T-helper 22 cell (primary cell): ENCODE measurements at places on chromosomes 2 and 18.

GRCh38 chr2:1685957-1686783 is 58.1 kb downstream of the PXDN start:
- no peak for DNase-seq

GRCh38 chr2:74472945-74473258 is 422 bp upstream of the MRPL53 start:
- DNase-seq: no peak

DNA sequence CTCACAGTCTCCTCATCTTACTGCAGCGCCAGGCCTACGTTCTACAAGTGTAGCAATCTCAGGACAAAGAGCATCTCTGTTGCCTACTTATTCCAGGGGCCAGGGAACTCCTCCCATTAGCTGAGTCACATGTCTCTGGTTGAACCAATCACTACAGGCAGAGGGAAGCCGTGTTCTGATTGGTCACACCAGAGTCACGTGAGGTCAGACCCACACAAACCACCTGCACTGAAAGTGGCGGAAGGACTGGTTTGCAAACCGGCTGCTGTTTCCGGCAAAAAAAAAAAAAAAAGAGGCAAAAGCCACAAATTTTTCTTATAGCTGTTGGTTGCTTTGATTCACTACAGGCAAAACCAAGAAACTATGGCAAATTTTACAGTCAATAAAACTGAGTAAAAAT is 21.9 kb upstream of the USP14 start:
- peak; percentile 12 for DNase-seq

DNA sequence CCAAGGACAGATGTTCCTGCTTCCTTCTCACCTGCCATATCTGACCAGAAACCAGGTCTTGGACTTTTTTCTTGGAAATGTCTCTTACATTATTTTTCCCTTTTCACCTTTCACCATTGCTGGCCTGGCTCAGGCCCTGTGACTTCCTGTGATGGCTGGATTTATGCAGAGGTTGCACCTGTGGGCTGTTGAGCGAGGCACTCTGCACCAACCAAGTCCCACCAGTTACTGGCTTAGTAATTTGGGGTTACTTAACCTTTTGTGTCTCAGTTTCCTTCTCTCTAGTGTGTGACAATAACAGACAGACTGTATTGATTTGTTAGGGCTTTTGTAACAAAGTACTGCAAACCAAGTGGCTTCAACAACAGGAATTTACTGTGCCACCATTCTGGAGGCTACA is 110.0 kb downstream of the INSIG2 start:
- DNase-seq: no peak

DNA sequence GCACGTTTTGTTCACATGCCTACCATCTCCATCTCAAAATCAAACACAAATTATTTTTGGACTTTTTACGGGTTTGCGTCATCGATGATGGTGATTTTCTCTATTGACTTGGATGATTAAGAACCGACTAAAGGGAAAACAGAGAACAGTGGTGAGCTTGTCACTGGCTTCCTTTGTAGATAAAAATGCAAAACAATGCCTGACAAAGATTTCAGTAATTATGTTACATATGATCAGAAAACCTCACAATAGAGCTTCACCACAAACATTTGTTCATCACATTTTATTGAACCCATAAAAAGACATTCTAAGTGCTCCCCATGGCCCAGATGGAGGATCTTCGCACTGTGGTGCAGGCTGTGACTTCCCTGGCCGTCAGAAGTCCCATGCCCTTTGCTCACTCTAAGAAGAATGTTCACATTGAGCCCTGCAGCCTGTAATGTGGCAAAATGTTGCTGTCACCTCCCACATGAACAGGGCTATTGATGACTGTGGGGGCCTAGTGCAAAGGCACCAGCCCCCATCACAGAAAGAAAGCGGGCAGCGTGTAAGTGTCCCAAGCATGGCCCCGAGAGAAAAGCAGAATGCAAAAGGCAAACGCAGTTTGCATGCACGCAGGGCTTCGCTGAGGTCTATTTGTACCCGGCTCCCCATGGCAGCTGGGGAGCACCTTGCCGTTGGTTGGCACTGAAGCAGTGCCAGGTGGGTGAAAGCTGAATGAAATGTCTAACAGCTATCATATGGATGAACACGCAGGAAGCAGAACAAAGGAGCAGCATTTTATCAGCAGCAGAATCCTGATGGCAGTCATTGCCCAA is 60.6 kb downstream of the BCL2 start:
- no peak for DNase-seq

DNA sequence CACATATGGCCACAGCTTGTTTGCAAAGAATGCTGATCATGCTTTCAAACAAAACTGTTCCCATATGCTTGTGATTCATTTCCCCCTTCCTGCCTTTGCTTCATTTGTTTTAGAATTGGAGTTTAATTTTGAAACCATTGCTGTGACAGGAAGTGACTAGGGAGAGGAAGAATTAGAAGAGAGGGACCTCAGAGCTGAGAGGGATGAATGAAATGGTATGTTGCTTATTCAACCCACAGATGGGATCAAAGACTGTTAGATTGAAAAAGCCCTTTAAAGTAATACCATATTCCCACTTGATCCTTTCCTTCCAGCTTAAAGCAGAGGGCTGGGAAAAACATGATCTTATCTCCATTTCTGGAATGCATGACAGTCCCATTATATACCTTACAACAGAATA is 106.2 kb upstream of the RNF152 start:
- no peak for DNase-seq

DNA sequence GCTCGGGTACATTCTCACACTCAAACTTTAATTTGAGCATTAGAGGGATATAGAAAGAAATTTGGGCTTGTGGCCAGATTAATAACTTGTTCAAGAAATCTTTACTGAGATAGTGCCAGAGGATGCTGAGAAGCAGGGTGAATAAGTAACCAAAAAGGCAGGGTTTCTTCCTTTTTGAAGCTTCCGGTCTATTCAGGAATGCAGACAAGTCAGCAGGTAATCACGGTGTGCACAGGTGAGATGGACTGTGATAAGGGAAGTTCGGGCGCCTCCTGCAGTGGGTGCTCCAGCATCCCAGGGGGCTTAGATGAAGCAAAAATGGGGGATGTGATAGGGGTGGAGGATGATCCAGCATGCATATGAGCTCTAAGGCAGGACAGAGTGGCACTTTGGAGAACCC is 44.9 kb upstream of the CYP1B1 start:
- no peak for DNase-seq

GRCh38 chr2:101587251-101587650 is 110.3 kb upstream of the MAP4K4 start:
- no peak for DNase-seq

DNA sequence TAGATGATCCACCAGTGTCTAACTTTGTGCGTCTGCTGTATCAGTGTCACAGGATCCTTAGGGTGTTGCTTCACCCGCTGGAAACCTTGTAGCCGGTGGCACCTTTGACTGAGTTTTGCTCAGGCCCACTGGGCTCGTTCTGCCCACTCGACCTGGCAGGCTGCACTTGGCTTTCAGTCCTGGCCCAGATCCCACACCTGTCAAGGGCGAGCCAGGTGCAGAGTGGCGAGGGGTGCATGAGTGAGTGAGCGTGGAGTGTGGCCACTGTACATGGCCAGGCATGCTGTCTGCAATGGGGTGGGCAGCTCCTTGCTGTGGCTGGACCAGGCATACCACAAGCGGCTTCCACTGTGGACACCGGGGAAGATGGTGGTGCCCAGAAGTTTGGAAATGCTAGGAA is 179.0 kb downstream of the FAM210A start:
- DNase-seq: no peak

DNA sequence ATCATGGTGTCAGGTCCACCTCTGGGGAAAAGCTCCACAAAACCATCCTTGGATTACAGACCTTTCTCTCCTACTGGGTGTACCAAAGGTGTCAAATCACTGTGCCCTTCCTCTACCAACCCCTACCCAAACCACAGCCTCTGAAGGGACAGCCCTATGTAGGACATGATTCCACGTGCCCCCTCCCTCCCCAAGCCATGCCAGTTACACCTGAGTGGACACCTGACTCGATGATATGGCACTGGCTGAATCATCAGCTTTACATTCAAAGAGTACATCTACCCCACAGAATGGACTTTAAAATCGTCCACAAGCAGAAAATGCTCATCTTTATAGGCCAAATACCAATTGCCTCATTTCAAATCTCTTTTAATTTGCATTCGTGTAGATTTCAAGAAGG is 26.0 kb downstream of the TRABD2A start:
- DNase-seq: no peak

DNA sequence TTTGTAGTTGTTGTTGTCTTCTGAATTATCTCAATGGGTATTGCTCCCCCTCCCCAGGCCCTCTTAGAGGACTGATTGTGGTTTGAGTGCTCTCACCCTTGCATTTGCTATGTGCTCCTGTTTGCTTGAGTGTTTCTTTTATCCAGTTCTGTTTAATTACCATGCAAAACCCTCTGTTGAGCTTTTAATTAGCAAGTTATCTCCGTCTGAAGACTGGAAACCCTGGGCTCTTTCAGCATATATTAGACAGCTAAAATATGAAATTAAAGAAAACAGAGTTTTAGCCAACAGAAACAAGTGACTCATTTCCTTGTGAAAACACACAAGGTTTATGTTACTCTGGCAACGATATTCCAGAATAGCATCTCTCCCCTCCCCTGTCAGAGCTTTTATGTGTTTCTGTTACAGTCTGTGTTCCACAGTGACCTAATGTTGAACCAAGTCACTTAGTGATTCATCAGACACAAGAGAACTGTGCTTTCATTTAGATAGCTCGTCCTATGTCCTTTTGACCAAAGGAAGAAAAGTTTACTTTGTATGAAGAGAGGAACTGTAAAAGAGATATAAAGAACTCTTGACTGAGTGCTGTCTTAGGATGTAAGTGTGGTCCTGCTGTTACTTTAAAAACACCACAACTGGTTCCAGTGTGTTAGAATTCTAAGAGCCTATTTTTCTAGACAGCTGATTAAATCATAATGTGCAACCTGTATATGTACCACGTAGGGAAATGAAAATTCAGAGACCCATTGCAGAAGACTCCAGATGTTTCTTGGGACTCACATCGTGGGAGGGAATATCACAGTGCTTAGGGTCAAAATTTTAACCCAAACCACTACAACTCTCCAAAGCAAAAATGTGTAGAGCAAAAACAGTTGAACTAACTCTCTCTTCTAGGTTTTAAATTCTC is 172.8 kb upstream of the RBMS1 start:
- DNase-seq: no peak

GRCh38 chr2:222747526-222748160 is 76.2 kb downstream of the MOGAT1 start:
- no peak for DNase-seq

GRCh38 chr2:231016566-231017230 is 20.6 kb upstream of the C2orf72 start:
- no peak for DNase-seq

- no peak for DNase-seq
Measured at GRCh38 chr2:59909147-59909546, 644.3 kb downstream of the BCL11A start.

DNA sequence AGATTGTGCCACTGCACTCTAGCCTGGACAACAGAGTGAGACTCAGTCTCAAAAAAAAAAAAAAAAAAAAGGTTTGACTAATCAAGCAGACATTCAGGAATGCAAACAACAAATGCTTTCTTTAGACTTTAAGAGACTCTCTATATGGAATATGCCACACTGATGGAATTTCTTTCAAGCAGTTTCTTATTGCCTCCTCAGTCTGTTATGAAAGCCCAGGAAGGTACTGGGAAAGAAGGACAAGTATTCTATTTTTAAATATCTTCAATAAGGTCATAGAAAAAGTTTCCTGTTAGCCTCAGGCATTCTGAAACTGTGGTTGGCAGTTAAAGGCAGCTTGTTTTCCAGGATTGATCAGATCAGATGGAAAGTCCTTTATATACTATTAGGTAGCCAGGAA is 241.6 kb downstream of the PIK3C3 start:
- DNase-seq: no peak

- no peak for DNase-seq
Measured at GRCh38 chr2:212392043-212392442, 146.6 kb downstream of the ERBB4 start.

DNA sequence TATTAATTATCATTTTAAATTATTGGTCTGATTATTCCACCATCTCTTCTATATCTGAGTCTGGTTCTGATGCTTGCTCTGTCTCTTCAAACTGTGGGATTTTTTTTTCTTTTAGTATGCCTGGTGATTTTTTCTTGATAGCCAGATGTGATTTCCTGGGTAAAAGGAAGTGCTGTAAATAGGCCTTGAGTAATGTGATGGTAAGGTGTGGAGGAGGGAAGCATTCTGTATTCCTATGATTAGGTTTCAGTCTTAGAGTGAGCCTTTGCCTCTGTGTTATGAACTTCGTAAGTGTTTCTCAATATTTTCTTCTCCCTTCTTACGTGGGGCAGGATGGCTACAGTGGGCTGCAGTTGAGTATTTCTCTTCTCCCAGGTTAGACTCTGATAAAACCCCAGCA is 103.0 kb downstream of the EHBP1 start:
- no peak for DNase-seq

DNA sequence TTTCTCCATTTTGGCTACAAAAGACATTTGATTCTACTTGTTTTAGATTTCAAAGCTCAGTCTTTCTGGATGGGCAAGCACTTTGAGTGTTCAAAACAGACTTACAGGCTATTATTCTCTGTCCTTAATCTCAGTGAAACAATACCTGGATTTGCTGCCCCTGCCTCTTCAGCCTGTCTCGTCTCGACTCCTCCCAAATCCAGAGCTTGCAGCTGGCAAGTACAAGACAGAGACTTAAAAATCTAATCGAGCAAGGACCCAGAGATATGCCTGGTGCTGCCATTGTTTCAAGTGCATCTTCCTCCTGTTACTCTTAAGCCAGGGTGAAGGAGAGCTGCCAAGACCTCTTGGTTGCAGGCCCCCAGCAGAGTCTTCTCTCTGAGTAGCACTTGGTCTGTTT is 59.2 kb downstream of the LRRC30 start:
- DNase-seq: no peak

GRCh38 chr2:233084488-233084887 is 24.3 kb downstream of the INPP5D start:
- DNase-seq: no peak

DNA sequence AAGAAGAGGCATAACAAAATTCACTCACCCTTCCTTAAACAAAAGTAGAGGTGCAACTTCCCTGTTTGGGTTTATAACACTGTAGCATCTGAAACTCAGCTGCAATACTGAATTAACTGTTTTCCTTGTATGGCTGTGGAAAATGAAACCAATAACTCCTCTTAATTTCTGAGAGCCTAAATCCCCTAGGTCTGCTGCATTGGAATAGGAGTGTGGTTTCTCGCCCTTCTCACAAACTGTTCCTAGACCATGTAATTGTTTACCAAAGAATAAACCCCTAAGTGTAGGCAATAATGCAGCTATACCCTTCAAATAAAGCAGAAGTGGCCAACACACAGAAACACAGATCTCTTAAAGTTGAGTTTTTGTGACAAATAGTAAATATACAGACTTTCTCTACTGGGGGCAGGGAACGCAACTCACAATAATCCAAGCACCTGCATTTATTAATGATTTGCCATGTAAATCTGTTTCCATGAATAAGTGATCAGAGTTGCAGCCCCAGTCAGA is 52.0 kb downstream of the RASGRP3 start:
- DNase-seq: no peak

- no peak for DNase-seq
Measured at GRCh38 chr2:222160944-222161343, 137.9 kb downstream of the PAX3 start.

GRCh38 chr2:240452462-240453256 is 17.2 kb downstream of the GPC1 start:
- DNase-seq: no peak

GRCh38 chr18:33804258-33804657 is 226.2 kb downstream of the ASXL3 start:
- DNase-seq: no peak

- DNase-seq: no peak
Measured at GRCh38 chr18:497688-498087, 2.8 kb downstream of the COLEC12 start.
